ENCODE measurements at places on chromosomes 2 and 18.
A peak's percentile ranks its signal among the peaks of the same experiment; 100 is the strongest.

DNA sequence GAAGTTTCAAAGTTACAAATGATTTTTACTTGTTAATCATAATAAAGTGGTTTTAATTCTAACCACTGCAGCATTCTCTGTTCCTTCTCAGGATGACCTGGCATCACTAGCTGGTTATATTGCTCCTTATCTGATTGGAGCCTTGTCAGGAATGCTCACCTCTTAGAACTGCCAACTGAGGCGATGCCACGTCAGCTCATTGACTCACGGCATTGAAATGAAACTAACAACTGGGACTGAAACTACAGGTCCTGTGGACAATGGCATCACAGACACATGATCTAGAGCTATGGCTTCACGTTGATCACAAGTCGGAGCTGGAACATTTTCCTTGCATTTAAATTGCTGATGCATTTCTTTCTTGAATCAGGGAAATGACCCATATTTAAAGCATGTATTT, 54.9 kb upstream of the MAP2 start:
- peak; percentile 58 for DNase-seq

- no peak for DNase-seq
Measured at GRCh38 chr18:52682260-52682659, 342.3 kb downstream of the DCC start.

GRCh38 chr2:19801367-19802080, 100.3 kb downstream of the TTC32 start:
- peak; percentile 98 for DNase-seq

GRCh38 chr2:64463781-64464180, 9.8 kb downstream of the LGALSL start:
- peak; percentile 61 for DNase-seq

DNA sequence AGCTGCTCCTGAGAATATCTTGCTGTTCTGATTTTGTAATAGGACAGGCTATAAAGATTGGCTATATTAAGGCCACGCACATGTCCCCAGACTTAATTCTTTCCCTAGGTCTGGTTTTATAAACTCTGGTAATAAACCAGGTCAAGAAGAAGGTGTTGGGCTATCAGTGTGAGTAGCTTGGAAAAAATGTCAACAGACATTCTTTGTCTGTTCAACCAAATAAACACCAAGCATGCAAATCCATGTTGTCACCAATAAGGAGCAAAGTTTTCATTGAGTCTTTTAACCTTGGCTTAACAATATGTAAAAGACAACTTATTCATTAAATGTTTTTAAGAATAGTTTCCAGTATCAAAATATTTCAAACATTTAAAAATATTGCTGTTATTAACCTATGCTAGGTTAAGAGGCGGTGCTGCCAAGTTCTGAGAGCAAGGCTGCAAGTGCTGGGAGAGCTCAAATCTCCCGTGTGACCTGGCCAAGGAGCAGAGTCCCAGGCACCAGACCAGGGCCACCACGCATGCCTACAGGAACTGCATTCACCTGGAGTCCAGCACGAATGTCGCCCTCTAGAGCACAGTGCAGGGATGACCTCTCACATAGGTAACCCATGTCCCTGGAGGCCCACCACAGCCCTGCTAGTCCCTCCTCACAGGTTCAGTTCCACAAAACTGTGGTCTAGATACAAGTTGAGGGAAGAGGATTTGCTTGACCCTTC, 120.5 kb upstream of the POU3F3 start:
- no peak for DNase-seq

- no peak for DNase-seq
Measured at GRCh38 chr18:21262979-21263378, 20.9 kb downstream of the GREB1L start.

DNA sequence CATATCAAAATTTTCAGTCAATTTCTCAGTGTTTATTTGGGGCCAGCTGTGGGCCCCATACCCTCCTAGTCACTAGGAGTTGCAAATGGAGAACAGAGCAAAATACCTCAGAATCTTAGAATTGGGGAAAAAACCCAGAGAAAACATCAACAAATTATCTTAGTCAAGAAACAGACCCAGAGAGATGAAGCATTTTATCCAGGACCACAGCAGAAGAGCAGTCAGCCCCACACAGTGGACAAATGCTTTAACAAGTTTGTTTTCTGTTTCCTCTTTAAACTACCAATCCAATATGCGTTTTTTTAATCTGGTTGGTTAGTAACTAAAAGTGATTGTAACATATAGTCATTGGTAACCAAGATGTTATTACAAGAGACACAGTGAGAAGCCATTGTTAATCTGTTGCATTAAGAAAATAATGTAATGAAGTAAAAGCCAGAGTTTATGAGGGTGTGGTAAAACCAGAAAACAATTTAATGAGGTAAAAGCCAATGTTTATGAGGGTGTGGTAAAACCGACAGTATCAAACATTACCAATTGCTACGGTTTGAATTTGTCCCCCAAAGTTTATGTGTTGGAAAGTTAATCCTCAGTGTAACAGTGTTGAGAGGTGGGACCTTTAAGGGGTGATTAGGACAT, 60.7 kb upstream of the COX7A2L start:
- peak; percentile 10 for DNase-seq

DNA sequence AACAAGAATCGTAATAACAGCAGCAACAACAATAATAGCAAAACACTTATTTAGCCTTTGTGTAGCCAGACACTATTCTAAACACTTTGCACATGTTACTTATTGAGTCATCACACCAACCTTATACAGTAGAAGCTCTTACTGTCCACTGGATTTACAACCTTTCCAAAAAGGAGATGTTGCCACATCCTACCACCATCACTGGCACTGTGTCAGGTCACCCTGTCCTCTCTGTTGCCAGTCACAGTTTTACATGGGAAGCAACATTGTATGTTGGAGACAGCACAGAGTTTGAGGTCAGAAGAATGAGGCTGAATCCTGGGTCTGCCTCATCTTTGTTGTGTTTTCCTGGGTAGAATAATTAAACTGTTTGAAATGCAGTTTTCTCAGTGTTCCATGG, 201.4 kb upstream of the EPAS1 start:
- DNase-seq, result peak; percentile 42

Data from IMR-90 (cell line).